Ecto neural progenitor cell (in vitro differentiated cells): ENCODE measurements at places on chromosomes 3 and 15.

GRCh38 chr15:42553554-42553953 is 4.9 kb downstream of the HAUS2 start:
- DNase-seq: no peak

DNA sequence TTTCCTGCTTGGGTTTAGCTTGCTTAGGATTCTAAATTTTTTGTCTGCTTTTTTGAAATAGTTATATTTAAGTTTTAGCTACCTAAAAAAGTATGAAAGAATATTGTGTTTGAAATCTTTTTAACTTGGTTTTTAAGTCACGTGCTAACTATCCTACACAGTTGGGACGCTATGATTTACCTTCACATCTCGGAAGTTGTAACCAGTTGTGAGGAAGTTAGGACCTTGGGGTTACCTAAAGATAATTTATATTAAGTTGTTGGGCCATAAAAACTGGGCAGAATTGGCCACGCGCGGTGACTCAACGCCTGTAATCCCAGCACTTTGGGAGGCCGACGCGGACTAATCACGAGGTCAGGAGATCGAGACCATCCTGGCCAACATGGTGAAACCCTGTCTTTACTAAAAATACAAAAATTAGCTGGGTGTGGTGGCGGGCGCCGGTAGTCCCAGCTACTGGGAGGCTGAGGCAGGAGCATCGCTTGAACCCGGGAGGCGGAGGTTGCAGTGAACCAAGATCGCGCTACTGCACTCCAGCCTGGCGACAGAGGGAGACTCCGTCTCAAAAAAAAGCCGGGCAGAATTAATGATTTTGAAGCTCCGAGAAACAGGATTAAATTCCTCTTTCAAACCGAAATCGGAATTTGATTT is 1.0 kb downstream of the ZFAND6 start:
- no peak for DNase-seq

DNA sequence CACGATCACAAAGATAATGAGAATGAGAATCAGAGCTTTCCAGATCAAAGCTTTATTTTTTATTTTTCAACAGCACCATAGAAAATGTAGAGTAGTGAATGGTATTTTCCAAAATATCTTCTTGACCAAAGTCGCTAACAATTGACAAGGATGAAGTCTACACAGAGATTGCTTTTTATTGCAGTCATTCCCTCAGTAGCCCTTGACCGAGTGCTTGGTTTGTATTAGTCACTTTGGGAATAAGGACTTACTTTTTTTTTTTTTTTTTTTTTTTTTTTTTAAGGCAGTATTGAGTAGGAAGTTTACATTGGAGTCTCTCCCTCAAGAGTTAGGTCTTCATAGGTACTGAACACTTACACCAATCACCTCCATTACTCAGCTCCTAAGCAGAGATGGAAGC is 39.8 kb downstream of the THRB start:
- DNase-seq: no peak

- DNase-seq: no peak
Observed at GRCh38 chr15:85402195-85402881, 21.9 kb downstream of the AKAP13 start.

DNA sequence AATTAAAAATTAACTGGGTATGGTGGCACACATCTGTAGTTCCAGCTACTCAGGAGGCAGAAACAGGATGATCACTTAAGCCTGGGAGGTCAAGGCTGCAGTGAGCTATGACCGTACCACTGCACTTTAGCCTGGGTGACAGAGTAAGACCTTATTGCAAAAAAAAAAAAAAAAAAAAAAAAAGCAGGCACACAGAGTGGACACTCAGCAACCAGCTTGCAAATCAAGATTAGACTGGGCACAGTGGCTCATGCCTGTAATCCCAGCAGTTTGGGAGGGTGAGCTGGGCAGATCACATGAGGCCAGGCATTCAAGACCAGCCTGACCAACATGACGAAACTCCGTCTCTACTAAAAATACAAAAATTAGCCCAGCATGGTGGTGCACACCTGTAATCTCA is 5.4 kb downstream of the CLN6 start:
- peak; percentile 11 for DNase-seq

- no peak for DNase-seq
Observed at GRCh38 chr3:184512621-184513020, 49.0 kb upstream of the EPHB3 start.

- DNase-seq: no peak
Observed at GRCh38 chr15:63408524-63408923, 26.9 kb upstream of the CA12 start.

DNA sequence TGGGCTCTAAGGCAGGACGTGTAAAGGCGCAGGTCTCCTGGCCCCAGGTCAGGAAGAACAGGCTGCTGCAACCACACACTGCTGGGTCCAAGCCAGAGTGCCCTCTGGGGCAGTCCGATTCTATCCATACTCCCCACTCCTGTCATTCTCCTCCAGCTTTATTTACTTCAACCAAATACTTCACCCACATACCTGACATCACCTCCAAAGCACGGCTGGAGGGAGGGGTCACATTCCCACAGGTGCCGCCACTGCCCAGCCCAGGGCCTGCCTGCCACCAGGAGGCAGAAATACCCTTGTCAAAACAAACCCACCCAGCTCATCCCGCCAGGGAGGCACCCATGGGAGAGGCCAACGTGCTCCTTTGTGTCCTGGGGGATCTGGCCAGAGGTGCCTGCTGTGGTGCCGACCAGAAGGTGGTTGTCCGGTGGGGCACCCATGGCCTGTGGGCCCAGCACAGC is 100.4 kb downstream of the DAPK2 start:
- DNase-seq: no peak

DNA sequence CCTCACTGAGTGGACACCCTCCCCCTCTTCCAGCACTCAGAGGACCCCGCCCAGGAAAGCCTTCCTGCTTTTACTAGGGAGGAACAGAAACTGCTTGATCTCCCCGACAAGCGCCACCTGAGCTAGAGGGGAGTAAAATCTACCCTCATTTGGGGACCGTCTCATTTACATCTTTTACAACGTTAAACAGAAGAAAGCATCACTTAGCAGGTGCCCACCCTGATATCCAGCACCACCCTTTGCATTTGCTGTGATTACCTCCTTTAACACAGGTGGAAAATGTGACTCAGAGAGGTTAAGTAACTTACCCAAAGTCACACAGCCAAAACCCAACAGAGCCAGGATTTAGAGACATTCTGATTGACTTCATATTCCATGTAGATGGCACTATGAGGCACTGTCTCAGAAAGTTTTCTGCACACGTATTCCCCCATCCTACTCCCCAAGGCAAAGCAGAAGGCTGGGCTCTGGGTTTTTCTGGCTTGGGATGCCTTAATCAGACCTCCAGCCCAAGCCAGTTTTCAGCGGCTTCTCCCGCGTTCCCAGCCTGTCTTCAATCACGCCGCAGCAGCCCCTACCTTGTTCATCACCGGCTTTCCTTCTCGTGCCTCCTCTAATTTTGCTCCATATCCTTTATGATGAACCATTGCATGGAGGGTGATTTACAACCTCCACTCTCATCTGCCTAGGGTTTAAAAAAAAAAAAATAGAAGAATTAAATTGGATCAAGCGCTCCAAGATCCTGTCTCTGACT is 314.6 kb upstream of the PROK2 start:
- no peak for DNase-seq

DNA sequence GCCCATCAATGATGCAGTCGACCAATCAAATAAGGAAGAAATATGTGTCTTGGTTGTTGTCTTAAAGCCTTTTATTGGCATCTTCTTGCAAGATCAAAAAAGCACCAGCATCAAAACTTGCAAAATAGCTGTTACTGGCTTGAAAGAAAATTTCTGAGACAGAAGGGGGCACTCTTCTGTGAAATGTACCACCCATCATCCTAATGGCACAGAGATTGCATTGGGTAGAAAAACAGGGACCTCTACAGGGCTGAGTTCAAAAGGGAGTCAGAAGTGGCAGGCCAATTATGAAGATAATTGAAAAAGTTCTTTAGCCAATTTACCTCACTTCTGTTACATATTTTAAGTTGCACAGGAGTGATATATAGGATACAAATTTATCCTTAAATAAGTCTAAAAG is 122.3 kb upstream of the GPR149 start:
- DNase-seq: no peak

DNA sequence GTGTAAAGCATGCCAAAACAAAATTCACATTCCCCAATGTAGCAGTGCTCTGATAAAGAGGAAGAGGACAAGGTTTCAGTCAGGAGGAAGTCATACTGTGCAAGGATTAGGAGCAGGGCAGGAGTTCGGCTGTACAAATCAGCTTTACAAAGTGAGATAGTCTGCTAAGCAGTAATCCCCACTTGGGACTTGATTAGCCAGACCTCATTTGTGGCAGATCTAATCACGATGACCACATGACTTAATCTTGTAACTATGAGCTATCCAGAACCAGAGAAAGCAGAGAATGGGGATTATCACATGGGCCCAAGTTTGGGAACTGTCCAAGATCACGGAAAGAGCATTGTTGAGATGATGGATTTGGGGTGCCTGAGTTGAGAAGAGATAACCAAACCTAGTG is 7.8 kb downstream of the DCBLD2 start:
- DNase-seq: no peak

DNA sequence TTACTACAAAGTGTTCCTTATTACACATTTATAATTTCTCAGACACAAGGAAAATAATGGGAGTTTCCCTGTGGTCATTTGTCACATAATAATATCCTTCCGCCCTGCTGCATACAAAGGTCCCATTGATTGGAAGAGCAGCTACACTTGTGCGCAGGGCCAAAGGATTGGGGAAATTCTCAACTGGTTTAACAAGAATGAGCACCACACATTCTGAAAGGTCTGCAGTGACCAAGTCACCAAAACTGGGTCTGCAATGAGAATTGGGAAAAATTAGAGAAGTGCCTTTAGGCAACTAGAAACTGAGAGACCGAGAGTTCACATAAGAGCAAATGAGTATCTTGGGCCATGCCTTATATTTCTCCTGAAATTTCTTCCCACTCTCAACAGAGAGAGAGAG is 98.2 kb upstream of the NR2F2 start:
- no peak for DNase-seq

DNA sequence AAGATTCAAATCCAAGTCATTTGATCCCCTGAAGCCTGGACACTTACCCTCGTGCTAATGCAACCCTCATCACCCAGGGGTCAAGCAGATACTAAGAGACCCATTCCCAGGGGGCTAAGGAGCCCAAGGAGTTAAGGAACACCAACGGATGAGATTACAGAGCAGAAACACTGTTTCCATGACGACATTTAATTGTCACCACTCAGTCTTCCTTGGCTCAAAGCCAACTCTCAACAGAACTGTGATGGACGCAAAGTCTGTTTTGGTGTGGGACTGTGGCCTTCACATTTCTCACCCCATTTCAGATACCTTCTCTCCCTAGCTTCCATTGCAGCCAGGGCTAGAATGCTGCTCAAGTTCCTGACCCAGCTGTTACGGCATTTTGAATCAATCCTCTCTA is 383.5 kb upstream of the WNT5A start:
- DNase-seq: no peak

GRCh38 chr3:71244826-71245488 is 338.6 kb downstream of the FOXP1 start:
- DNase-seq: no peak

DNA sequence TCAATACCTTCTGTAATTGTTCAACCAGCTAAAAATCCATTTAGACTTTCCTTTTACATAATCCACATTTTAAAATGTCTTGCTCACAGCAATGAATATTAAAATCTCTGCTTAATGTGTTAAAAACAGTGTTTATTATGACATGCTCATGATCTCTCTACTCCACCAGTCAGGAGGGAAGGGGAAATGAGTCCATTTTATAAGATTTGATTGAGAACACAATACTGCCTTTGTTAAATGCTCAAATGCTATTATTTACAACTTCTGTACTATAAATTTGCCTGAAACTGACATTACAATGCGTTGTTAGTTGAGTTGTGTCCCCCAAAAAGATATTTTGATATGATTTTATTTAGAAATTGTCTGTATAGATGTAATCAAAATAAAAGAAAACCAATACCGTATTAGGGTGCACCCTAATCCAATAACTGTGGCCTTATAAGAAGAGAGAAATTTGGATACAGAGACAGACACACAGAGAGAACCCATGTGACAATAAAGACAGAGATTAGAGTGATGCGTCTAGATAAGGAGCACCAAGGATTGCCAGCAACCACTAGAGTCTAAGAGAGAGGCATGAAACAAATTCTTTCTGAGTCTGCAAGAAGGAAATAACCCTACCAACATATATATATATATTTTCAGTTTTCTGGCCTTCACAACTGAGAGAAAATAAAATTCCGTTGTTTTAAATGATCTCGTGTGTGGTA is 9.1 kb upstream of the PLSCR4 start:
- DNase-seq: no peak

DNA sequence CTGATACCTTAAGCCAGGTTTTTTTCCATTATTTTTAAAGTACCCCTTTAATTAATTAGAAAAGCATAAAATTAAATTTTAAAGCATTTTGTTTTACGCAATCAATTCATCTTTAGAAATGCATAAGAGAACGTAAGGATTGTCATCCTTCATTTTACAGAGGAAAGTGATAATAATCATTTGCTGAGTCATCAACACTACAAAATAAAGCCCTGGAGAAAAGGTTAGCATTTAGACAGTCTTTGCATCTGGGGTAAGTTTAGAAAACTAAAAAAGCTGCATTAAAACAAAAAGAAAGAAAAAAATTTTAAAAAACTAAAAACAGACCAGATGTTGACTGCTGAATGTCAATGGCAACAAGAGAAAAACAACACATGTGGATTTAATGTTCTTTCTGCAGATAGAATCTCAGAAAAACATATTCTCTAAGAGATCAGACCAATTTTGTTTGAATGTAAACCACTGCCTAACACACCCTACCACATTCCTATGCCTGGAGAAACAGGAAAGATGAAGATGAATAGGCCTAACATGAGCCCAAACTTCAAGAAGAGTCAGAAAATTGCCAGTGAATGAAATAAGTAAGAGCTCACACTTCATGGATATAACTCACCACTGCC is 59.9 kb downstream of the SUCNR1 start:
- DNase-seq: no peak

- no peak for DNase-seq
Observed at GRCh38 chr3:70094197-70094596, 94.7 kb downstream of the SAMMSON start.

- DNase-seq: no peak
Observed at GRCh38 chr3:12724794-12725193, 34.3 kb downstream of the TMEM40 start.

- DNase-seq: no peak
Observed at GRCh38 chr15:67091980-67092677, 26.7 kb downstream of the SMAD3 start.

GRCh38 chr15:87123676-87124382 is 1044.2 kb downstream of the AGBL1 start:
- no peak for DNase-seq

DNA sequence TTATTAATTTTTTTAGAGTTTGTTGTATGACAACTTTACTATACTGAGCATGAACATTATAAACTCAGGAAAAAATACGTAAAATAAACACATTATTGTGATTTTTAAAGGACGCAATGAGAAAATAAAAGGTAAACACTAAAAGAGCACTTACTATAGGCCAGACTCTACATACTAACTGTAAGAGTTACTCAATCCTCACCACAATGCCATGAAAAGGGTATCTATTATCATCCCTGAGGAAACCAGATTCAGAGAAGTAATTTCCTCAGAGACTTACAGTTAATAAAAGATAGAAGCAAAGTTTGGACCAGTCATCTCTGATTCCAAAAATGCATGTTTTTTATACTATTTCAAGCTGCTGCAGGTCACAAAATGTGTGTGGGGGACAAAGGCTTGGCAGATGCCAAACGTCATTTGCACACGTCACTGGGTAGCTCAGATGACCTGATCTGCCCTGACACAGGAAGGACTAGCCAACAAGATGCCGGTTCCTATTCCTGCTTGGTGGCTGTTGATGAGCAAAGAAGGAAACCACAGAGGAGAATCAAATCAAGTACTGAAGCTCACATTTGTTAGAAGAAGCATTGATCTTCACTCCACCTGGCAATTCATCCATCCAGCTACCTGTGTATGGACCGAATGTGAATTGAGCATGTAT is 42.3 kb downstream of the KLHL6 start:
- DNase-seq: no peak
